ENCODE measurements at places on chromosomes 3 and 15.

DNA sequence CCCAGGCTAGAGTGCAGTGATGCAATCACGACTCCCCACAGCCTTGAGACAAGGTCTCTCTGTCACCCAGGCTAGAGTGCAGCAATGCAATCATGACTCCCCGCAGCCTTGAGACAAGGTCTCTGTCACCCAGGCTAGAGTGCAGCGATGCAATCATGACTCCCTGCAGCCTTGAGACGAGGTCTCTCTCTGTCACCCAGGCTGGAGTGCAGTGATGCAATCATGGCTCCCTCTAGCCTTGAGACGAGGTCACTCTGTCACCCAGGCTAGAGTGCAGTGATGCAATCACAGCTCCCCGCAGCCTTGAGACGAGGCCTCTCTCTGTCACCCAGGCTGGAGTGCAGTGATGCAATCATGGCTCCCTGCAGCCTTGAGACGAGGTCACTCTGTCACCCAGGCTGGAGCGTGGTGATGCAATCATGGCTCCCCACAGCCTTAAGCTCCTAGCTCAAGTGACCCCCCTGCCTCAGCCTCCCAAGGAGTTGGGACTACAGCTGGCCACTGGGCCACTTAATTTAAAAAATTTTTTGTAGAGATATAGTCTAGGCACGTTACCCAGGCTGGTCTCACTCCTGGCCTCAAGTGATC, 26.1 kb downstream of the TFRC start:
- DNase-seq: peak; percentile 46

DNA sequence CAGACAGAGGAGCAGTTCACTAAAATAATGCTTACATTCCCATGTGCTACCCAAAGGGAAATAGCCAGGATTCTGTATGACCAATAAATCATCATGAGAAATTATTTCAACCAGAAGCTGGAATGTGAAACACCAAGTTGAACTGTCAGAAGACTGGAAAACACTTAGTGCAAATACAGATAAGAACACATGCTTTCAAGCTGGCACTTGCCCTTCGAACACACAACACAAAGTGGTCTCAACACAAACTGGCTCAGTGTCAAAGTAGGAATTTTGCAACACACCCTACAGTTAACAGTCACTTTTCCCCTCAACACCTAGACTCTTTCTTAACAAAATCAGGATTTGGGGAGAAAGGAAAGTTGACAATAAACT, 1.3 kb downstream of the FSD2 start:
- no peak for DNase-seq

DNA sequence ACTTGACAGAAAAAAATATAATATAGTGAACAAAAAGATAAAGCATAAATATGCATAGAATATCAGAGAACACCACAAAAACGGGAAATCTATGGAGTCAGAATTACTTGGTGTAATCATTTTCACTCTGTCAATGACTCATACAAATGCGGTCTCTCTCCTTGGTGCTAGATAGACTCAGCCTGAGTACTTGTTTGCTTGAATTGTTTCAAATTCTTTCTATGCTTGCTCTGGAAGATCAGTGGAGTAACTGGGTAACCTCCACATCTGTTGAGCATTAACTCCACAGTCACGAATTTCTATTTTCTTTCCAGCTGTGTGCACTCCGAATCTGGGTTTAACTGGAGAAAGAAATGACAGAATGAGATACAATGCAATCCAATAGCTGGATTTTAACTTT, 760.4 kb downstream of the ZPLD1 start:
- no peak for DNase-seq

DNA sequence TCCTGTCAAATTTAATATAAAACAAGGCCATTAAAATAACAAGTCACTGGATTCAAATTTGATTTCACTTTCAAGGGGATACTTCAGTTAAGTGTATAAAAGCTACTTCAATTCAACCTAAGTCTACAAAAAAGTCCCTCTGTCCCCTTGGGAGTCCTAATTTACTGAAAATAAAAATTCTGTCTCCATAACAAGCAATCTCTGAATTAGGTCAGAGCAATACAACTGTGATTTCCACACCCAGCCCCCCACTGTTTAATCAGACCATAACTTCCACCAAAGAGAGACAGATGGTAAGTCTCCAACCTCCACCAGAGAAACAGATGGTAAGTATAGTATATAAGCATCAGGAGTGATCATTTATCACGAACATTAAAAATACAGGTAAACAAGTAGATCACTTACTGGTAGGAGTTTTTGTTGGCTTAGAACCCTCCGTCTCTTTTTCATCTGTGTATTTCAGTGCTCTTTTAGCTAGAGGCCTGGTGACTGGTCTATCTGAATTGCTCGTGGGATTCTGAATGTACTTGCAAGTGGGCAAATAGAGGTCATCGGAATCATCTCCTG, 12.1 kb downstream of the SGO1 start:
- DNase-seq: no peak

DNA sequence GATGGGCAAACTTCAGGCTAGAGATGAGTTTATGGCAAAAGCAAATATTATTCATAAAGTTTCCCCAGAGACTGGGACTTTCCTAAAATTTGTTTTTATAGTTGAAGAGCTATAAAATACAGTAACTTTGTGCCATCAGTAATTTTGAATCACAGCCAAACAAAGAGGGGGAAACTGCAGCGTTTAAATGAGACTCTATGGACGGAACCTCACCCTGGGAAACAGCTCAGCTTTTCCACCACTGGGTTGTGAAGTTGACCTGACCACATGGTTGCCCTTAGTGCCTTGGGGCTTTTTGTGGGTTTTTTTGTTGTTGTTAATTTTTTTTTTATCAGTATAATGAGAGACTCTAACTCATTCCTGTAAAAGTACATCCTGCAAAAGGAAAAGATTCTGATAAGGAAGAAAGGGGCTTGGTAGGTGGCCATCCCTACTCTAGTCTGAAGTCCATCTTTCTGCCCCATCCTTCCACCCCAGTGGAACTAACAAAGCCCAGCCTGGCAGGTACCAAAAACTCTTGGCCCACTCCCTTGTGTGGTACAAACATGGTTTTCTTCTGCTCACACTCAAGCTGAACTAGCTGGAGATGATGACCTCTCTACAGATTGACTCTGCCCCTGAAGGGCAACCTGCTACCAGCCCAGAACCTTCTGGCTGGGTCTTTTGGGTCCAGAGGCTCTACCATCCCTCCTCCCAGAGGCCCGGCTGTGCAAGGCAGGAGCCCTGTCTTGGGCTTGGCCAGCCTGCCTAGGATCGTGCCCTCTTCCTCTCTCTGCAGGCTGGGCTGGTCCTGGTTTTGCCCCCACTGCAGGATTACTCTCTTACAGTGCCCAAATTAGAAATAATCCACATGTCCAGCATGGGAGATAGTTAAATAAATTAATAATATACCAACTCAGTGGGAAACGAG, 41.2 kb downstream of the RLBP1 start:
- no peak for DNase-seq

GRCh38 chr15:29342201-29342600, 72.6 kb upstream of the NSMCE3 start:
- DNase-seq: no peak

DNA sequence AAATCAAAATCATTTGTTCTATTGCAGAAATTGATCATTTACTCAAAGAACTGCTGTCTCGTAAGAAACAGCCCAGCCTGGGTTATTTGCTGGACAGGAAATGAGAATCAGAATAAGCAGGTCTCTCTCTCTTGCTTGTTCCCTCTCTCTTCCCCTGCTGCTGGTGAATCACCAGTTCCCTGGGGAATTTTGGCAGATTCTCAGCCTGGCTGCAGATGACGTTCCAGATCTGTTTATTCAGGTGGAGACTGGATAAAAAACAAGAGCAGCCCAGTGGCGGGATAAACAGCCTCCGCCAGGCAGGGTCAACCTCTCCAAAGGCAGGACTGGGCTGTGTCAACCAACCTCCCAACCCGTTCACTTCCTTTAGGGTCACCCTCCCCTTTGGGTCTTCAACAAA, 72.1 kb downstream of the LRIG1 start:
- DNase-seq: peak; percentile 93

DNA sequence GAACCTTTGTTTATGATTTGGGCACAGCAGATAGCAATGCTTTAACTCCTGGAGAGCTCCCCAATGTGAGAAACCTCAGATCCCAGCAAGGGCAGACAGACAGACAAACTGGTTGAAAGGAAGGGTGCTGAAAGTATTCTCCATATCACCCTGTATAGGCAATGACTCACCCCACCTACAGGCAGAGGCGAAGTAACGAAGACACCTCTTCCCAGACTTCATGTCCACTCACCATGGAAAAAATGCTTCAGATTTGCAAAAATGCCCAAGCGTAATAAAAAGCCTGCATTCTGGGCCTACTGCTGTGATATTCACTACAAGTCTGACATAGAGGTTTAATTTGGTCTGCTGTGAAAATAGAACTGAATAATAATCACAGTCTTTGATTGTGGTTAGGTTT, 50.5 kb downstream of the THBS1 start:
- no peak for DNase-seq

- no peak for DNase-seq
These were observed 1039.2 kb downstream of the ROBO1 start for GRCh38 chr3:78728406-78729145.

Measured in T47D (cell line).